ENCODE measurements at places on chromosomes 1 and 21.
A peak's percentile ranks its signal among the peaks of the same experiment; 100 is the strongest.

DNA sequence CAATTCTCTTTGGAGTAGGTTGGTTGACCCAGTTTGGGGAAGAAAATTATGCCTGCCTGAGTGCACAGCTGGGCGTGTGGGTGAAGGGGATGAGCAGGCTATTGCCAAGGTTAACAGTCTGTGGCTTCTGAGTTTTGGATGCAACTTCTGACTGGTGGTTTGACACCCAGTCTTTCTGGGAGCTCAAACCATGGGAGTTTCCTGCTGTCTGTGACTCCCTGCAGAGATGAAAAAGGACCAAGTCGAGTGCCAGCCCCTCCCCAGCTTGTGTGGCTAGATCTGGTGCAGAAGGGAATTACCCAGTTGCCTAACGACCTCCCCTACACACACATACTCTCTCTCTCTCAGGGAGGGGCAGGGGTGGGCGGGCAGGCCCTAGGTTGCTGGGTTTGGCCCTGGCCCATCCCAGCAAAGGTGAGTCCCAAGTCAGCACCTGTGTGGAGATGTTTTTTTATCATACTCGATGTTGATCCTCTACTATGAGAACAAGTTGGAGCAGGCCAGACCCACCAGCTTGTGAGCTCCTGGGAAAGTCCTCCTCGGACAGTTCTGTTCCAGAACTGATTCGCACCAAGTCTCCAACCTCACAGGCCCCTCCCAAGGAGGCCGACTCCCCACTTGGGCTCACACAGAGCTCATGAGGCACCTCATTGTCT is 28.2 kb downstream of the PKP1 start:
- no peak for DNase-seq

DNA sequence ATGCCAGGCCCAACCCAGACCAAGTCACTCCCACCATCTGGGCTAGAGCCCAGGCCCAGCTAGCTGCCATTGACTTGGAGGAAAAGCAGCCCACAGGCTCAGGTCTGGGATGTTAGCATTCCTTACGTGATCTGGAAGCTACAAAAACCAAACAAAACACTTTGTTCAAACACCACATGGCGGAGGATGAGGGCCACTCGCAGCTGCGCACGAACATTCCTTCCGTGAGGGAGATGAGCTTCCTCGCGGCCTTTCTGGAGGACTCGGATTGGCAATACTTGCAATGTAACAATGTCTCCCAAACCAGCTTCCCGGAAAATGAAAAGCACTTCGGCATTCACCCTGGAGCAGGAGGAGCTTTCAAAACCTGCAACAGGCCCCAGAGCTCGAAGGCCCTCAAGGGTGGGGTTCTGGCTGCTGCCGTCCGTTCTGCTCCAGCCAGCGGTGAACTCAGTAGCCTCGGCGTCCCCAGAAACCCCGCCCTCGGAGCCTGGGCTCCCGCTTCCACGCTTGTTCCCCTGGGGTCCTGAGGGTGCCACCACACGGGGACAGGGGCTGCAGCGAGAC is 40.5 kb downstream of the COL6A1 start:
- peak; percentile 36 for DNase-seq

- DNase-seq = no peak
Measured at GRCh38 chr1:221888218-221888617, 146.3 kb upstream of the DUSP10 start.

DNA sequence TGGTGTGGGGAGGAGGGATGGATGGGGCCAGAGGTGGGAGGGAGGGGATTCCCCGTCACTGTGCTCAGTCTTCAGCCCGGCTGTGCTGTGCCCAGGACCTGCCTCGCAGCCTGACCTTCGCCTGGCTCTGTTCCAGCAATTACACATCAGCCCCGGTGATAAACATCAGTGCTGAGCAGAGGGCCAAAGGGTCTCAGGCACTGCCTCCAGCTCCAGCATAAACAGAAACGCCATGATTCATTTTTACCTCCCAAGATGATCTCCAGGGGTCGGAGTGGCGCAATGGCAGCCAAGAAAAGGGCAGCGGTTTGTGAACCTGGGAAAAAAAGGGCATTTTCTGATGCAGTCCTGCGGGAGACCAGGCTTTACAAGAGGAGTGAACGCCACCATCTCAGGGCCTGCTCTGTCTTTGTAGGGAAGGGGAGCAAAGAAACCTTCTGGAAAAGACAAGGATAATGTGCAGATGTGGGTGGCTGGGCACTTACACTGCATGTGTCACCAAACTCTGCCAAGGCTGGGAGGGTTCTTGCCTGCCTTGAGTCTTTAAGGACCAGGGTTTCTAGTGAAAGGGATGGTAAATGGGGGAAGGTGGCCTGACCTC is 28.1 kb downstream of the SHISA4 start:
- DNase-seq = peak; percentile 79

- no peak for DNase-seq
Measured at GRCh38 chr1:119276558-119276957, 92.0 kb upstream of the HAO2 start.

DNA sequence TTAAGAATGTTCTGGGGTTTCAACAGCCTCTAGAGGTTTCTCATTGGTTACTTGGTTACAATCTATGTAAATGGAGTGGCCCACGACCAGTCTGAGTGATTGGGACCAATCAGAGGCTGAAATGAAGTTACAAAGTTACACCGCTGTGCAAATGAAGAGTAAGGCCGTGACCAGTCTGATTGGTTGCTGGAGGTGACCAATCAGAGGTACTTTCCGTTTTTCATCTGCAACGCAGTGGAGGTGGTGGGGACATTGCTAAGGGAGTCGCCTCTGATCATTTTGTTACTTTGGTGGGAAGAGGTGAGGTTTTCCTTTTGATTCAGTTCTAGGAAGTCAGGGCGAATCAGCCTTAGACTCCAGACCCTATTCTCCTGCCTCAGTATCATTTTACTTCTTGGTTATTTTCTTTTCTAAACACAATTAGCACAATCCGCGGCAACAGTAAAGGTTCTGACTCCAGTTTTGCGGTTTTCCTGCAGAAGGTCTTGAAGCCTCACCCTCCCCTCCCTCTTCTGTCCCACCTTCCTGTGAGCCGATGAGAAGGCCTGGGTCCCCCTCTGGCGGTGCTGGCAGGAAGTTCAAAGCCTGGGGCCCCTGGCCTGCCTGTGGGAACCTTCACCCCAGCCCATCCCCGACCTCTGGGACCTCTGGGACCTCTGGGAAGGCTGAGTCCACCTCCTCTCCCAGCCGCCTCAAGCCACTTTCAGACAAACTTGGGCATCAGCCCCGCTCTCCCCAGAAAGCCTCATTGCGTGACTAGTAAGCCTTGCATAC is 38.7 kb upstream of the TTC34 start:
- no peak for DNase-seq

GRCh38 chr1:110494522-110495406 is 24.2 kb downstream of the KCNA10 start:
- no peak for DNase-seq

- DNase-seq = no peak
Measured at GRCh38 chr1:188827400-188827799, 1650.3 kb downstream of the BRINP3 start.

- no peak for DNase-seq
Measured at GRCh38 chr1:76379506-76379905, 305.0 kb downstream of the ST6GALNAC3 start.

DNA sequence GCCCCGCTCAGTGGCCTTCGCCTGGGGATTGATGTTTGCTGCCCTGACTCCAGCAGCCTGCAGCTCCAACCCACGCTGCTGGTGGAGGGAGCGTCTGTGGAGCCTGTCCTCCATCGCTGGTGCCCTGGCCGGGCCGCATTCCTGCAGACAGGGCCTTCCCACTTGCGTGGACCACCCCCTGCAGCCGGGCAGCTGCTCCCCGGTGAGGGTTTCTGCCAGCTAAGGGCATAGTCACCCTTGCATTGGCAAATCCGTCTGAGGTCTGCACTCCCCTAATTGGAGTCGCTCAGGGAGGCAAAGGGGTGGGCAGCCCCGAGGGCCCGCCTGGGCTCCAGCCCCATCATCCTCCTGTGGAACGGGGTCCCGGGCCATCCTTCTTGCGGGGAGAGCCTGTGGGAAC is 43.5 kb downstream of the PRDM16 start:
- no peak for DNase-seq

- DNase-seq = no peak
Measured at GRCh38 chr1:173447224-173447623, 29.9 kb upstream of the PRDX6 start.

DNA sequence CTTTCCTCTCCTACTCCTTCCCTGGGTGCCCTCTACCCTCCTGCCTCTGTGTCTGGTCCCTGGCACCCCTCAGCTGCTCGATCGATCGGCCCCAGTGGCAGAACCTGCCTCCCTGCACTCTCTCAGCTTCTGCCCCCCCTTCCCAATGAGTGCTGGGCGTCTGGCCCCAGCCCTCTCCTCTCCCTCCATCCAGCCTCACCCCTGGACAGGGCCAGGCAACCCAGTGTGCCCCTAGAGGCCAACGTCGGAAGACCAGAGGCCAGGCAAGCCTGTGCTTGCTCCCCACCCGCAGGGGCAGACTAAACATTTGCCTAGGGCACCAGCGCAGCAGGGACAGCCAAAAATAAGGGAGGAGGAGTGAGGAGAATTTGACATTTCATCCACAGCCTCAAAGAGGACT is 43.5 kb downstream of the LGR6 start:
- no peak for DNase-seq
